ENCODE measurements at places on chromosomes 12 and 14.

GRCh38 chr12:67710582-67710981 is 62.0 kb downstream of the DYRK2 start:
- no peak for DNase-seq

DNA sequence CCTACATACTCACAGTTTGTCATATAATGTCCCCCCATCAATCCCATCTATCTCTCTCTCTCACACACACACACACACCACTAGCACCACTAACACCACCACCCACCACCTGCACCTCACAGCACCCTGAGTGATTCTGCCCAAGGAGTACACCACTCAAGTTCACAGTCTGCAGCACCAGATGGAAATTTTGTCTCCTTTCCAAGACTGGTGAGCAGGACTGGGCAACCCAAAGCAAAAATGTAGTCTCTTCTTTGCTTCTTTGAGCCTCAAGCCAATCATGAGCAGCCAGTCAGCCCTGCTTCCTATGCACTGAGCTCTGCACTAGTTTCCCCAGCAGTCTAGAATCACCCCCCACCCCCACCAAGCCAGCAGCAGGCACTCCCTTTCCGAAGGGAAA is 15.0 kb upstream of the ARMH4 start:
- DNase-seq: no peak

- no peak for DNase-seq
Measured at GRCh38 chr14:75435473-75435872, 7.7 kb downstream of the JDP2 start.

DNA sequence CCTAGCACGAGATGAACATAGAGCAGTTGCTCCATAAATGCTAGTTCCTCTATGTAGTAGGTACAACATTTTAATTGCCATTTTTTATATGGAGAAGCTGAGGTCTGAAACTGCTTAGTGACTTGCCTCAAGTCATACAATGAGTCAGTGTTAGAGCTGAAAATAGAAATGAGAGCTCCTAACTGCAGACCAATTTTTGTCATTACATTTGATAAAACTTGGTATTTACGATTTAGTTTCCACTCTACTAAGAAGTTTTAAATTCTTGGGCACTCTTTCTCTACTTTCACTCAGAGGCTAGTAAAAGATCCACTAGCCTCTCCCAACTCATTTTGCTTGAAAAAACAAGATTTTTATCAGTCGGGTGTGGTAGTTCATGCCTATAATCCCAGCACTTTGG is 8.1 kb upstream of the TMED10 start:
- DNase-seq: peak; percentile 75

DNA sequence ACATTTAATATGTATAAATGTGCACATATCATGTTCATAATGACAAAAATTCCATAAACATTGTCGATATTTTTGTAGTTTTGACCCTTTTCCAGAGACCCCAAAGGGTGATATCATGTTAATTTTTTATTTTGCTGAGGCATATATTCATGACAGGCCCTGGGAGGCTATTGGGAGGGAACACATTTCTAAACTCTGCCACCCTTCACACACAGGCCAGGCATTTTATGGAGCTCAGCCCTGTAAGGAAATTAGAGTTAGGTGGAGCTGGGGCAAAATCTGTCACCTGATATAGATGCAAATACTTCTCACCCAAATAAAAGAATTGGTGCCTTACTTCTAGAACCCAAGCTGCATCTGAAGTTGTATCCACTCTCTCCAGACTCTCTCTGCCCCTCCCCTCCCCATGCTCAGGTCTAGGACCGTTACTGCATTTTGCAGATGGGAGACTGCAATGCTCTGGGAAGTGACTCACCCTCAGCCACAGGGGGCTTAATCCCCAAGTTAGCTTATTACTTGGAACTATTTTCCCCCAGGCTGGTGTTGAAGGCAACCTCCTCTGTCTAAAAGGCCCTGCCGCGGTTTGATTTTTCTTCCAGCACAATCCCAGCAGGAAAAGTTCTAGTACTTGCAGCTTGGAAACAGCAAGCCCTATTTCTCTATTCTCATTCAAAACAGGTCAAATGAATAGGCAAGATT is 238.9 kb downstream of the EMP1 start:
- no peak for DNase-seq

DNA sequence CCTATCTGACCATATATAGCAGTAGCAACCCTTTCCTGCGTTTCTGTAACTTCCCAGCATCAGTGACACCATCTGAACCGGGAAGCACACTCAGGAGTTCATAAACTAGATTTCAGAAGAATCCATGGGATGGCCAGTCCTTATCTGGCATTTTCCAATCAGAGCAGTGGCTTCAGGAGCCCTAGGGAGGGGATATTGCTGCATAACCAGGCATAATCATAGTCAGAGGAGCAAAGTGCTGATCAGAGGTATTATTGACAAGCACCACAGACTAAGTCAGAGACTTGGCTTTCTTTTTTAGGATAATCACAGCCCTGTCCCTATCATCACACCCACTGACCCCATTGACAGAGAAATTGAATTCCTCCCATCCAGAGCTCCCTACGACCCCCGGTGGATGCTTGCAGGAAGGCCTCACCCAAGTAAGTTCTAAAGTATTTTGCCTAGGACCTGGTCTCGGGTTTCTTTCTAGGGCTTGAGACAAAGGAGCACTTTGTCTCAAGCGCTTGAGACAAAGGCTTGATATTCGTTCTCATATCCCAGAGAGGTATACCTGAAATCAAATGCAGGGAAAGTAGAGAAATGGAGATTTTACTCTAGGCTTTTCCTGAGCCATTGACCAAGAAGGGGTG is 55.1 kb downstream of the FOXN4 start:
- no peak for DNase-seq

GRCh38 chr12:127896661-127897060 is 370.3 kb upstream of the TMEM132C start:
- DNase-seq: no peak

DNA sequence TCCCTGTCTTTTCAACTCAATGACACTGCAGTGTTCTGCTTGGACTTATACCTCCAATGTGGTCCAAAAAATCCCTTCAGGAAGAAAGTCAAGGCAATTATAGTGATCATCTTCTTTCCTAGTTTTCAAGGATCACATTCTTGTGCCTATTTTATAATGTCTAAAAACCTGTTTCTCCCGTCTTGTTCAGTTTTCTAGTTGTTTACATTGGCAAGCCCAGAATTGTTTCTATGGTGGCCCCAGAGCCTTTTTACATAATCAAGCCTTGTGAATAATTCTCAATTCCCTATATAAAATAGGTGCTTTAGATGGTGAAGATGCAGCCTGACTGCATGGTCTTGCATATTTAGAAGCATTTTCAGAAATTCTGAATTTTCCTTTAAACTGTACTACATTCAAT is 14.5 kb upstream of the LDHB start:
- DNase-seq: no peak

GRCh38 chr12:12378616-12379015 is 21.7 kb downstream of the BORCS5 start:
- no peak for DNase-seq

GRCh38 chr12:23204933-23205778 is 580.2 kb downstream of the ETNK1 start:
- DNase-seq: no peak
